ENCODE measurements at places on chromosomes 2 and 18.
A peak's percentile ranks its signal among the peaks of the same experiment; 100 is the strongest.

- peak; percentile 9 for DNase-seq
Observed at GRCh38 chr18:12239431-12239830, 14.7 kb upstream of the CIDEA start.

DNA sequence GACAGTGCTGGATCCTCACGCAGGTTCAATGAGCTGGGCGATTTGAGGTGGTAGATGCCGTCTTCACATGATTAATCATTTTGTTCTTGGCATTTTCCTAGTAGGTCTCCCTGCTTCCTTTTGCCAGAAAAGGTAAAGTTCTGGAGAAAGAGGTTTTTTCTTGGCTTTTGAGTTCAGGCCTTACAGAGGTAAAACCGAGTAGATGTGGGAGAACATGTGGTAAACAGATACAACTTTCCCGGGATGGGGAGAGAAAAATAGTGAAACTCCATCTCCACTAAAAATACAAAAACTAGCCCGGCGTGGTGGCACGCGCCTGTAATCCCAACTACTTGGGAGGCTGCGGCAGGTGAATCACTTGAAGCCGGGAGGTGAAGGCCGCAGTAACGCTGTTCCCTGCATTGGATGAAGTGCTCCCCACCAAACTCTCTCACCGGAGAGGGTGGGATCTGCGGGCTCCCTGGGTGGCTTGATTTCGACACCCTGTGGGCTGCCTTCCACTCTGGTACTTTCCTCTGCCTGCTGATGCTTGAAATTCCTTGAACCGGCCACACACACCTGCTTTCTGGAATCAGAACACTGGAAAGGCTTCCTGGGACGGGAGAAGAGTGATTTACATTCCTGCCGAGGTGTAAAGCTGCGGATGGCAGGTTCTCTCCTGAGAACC lies 88.8 kb downstream of the ACTR3 start:
- no peak for DNase-seq

DNA sequence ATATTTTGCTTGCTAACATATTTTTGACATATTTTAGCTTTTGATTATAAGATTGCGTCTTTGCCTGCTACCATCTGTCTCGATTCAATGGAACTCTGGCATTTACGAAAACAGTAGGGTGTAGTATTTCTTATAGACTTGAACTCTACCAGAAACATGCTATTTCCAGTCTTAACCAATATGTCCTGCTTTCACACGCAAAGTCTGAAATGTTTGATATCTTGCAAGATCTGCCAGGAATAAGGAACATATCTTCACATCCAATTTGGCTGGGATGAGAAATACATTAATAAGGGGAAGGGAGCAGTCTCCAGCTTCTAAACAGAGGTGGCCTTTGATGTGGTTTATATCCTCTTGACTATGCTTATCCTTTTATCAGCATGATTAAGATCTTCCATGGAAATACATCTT lies 299.4 kb downstream of the ZNF521 start:
- no peak for DNase-seq

DNA sequence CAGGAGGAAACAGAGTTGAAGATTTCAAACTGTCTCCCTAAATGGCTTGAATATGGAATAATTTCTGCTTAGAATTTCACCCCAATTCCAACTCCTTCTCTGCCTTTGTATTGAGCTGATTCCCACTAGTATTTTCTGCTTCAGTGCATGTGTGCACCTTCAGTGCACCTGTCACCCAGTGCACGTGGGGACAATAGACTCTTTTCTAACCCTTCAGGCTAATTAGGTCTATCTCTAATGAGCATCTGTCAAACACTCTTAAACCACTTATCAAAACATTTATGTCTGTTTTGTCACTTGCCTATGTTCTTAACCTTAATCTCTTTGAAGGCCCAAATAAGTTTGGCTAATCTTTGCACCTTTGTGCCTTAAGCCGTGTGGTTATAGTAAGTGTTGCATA lies 232.0 kb upstream of the NETO1 start:
- DNase-seq, result no peak

- DNase-seq, result no peak
Observed at GRCh38 chr18:63205791-63206252, 113.7 kb downstream of the BCL2 start.

DNA sequence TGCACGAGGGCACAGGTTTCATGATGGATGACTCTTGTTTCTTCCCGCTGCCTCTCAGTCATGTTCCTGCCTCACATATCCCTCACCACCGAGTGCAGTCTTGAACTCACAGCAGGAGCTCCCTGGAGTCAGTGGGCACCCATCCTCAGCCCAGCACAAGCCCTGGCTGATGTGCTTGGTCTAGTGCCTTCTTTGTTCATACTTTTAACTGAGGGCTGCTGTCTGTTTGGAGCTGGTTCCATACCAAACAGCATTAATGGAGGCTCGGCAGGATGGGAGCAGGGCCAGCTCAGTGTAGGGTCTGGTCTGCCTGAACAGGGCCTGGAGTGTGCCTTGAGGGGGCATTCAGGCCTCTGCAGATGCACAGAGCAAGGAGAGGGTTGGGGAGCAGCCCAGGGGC lies 54.5 kb upstream of the GLI2 start:
- no peak for DNase-seq

- no peak for DNase-seq
Observed at GRCh38 chr2:42614838-42615237, 46.4 kb downstream of the MTA3 start.

DNA sequence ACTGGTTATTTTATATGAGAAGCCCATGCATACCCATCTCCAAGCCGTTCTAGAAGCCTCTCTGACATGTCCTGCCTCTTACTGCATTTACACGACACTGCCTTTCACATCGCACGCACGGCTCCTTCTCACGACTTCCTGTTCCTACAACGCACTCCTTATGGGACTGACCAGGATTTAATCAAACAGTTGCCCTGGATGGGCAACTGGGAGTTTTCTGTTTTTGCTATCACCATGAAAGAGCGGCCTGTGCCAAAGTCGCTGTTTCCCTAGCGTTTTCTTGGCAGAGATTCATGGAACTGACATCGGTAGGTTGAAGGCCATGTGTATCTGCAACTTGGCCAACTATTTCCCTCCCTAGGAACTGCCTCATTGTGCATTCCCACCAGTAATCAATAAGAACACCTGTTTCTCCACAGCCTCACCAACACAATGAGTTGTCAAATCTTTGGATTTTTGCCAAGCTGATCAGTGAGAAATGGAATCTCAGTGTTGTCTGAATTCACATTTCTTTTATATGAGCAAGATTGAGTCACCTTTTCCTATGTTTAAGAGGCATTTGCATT lies 97.2 kb upstream of the OTOS start:
- no peak for DNase-seq

GRCh38 chr2:216283038-216283900 lies 89.0 kb downstream of the MARCHF4 start:
- no peak for DNase-seq

DNA sequence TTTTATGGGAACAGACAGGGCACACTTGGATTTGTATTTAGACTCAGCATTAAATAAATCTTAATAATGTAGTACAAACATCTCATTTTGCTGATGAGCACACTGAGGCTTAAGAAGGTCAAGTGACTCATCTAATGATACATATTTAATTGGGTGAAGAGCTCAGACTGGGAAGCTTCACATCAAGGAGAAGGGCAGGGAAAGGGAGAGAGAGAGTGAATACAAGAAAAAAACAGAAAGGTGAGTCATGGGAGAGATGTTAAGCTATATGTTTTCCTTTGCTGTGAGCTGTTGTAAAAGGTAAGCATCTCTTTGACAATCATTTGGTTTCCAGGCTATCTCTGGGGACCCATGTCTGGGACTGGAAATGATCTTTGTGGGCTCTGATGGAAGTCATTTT lies 277.8 kb downstream of the SETBP1 start:
- DNase-seq, result no peak

DNA sequence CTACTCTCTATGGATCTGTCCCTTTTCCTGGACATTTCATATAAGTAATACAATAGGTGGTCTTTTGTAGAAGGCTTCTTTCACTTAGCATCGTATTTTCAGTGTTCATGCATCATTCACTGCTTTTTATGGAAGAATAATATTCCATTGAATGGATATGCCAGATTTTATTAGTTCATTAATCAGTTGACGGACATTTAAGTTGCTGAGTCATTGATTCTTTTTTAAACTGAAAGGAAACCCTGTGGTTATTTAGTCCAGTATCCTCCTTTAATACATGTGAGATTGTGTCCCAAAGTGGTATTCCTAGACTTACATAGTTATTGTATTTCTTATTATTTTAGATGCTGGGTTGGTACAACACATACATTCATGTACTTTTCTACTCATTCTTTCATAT lies 162.1 kb upstream of the UNC80 start:
- DNase-seq, result no peak

- DNase-seq, result no peak
Observed at GRCh38 chr2:25838152-25838756, 40.0 kb downstream of the ASXL2 start.

GRCh38 chr18:75264926-75265597 lies 54.5 kb downstream of the TSHZ1 start:
- DNase-seq, result no peak

- no peak for DNase-seq
Observed at GRCh38 chr18:24268784-24269550, 128.7 kb downstream of the OSBPL1A start.

- no peak for DNase-seq
Observed at GRCh38 chr18:71223486-71223885, 934.6 kb downstream of the SOCS6 start.

GRCh38 chr2:120552800-120553481 lies 182.7 kb upstream of the GLI2 start:
- peak; percentile 91 for DNase-seq

DNA sequence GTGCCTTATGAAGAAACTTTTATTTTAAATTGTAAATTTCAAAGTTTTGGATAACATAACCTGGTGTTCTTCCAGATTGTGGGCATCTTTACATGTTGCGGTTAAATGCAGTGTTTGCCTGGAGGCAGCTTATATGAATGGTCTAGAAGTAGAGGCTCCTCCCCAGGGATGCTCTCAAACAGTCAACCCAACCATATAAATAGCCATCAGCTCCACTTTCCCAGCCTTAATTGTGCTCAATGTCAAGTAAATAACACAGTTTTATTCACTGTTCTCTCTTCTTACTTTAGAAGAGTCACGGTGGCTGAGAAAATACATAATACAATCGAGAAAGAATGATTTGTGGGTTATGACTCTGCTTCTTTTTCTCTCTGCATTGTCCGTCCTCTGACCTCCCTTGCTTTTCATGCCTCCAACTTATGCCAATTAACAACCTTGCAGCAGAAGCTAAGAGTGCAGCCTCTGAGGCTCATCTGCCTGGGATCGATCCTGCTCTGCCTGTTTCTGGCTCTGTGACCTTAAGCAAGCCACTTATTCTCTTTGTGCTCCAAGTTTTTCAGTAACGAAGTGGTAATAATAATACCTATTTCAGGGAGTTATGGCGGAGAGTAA lies 100.3 kb downstream of the DAW1 start:
- no peak for DNase-seq
